Muscle of leg (tissue), 16 donors: ENCODE measurements at places on chromosomes 2 and 18. TPM values are rescaled to one million over a fixed set of nuclear protein-coding genes. Genes with fewer than 3 reads are reported as not detected.

DNA sequence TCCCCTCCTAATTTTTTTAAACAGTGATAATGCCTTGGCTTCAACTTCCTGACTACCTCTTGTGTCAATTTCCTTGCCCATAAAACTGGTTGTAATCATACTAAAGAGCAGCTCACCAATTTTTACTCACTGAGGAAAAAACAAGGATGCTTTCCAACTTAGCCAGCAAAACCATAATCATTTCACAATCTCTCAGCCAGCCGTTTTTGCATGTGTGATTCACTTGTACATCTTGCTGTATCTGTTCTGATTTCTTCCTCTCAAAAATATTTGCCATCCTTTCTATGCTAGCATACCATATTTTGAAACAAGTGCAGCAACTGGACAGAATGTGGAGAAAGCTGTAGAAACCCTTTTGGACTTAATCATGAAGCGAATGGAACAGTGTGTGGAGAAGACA lies 60.7 kb downstream of the RAB27B start:
- DNase-seq: no peak

- DNase-seq: no peak
These were observed 46.0 kb downstream of the NPAS2 start for GRCh38 chr2:100865816-100866460.

The GALNT14 gene
- 1.5 TPM for total RNA-seq

DNA sequence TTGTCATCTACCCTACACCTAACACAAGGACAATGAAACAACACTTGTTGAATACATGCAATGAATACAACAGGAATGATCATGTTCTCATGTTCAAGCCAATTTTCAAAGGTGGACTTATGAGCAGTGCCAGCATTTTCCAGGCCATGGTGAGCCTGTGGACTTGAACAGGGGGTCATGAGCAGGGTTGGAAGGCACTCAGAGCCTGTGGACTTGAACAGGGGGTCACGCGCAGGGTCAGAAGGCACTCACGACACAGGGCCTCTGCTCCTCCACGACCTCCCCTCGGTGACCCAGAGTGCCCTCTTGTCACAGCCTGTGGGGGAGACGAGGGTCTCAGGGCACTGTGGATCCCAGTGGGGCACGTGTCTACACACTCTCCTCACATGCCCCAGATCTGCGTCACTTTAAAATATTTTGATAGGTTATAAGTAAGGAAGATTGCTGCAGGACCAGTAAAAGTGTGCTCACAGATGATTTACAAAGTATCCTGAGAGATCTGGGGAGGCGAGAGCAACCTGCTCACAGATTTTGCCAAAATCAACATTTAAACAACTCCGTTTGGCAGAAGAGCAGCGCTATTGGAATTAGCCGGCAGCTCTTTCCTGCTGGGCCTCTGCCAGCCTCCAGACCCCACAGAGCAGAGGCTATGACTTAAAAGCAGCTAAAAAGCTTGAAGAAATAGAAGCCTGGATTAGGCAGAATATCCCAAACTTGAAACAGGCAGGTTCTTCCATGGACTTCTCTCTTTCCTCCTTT lies 121.9 kb downstream of the TMEM18 start:
- DNase-seq: peak; percentile 83

The HSBP1L1 gene
- 3.7 TPM for total RNA-seq

GRCh38 chr18:64807560-64807959 lies 658.7 kb upstream of the LINC00305 start:
- DNase-seq: no peak
